Retina (tissue), 1 donor: ENCODE measurements at places on chromosomes 4 and X.

DNA sequence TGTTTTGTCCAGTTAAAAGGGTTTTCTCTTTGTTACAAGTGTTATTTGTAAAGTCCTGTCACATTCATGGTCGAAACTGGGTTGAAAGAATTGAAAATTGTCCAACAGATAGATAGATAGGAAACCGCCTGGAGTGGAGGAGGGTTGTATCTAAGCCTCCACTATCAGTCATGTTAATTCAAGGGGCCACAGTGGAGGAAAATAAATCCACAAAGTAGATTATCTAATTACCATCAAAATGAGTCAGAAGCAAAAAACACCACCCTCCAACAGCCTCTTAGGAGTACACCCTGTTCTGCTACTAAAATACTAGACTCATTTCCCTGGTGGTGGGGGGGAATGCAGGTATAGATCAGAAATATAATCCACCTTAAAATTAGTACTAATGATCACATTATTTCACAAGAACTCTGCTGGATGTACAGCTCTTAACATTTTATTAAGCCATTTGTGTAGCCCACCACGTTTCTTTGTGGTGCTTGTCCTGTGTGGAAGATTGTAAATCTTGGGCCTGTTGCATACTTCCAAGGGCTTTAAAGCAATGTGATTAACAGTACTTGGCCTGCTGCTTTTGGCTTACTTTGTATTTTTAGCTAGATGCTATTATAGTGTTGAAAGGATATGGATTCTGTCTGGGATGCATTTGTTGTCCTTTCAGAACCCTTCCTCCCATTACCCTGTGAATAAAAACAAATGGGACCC is 26.8 kb downstream of the RBBP7 start:
- DNase-seq = no peak

- no peak for DNase-seq
Observed at GRCh38 chrX:71099736-71100135, 4.1 kb downstream of the FOXO4 start.

DNA sequence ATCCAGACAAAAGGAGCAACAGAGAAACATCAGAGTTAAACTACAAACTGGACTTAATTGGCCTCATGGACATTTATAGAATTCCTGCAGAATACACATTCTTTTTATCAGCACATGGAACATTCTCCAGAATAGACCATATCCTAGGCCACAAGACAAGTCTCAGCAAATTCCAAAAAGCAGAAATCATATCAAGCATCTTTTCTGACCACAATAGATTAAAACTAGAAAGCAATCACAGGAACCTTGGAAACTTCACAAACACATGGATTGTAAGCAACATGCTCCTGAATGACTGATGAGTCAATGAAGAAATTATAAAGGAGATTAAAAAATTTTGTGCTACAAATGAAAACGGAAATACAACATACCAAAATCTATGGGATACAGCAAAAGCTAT is 526.7 kb downstream of the PCDH7 start:
- DNase-seq = no peak

DNA sequence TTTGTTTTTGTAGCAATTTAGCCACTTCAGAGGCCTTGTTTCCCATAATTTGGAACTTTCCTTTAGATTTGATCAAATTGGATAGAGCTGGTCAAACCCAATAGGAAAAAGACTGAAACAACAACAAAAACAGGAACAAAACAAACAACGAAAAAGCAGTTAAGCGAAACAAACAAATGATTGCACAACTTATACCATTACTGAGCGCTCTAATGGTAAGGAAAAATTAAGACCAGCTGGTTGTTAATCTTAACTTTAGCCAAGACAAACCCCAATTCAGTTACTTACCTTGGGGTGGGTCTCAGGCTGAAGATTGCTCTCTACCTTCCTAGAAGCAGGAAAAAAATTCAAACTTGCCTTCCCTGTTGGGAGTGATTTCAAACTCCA is 38.3 kb downstream of the SPCS3 start:
- DNase-seq = no peak

DNA sequence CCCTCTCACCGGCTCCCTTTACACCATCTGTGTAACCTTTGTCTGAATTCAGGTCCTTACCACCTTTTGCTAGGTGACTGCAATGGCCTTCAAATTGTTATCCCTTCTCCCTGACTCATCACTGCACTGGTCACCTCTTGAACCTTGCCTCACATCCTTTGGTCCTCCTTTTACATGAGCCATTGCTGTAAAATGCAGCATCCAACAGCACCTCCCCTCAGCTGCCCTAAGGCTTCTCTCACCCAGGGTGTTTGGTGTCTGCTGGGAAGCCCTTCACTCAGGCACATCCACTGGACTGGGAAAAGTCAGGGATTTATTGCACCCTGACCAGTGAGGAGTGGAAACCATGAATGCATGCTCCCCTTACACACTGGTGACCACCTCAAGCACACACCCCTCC is 192.5 kb upstream of the GATB start:
- no peak for DNase-seq

- DNase-seq = no peak
Observed at GRCh38 chr4:182213004-182213403, 30.2 kb upstream of the TENM3 start.

- no peak for DNase-seq
Observed at GRCh38 chr4:108159845-108160244, 8.9 kb downstream of the LEF1 start.

- peak; percentile 78 for DNase-seq
Observed at GRCh38 chr4:3291411-3291968, 1.3 kb upstream of the RGS12 start.

DNA sequence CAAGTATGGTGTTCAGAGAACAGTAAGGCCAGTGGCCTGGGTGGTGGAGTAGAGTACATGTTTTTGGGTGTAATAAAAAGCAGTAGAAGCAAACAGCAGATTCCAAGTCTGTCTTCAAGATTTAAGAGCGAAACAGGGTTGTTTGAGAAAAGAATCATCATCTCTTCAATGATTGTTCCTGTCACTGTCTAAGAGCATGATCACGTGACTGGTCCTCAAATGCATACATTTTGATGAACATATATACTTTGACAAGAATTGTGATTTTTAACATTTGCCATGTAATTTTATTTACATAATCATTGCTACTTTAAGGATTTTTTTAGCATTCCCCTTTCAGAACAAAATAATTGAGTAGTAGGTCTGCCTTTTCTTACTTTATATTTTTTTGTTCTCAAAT is 252.6 kb upstream of the GPR101 start:
- DNase-seq = no peak

DNA sequence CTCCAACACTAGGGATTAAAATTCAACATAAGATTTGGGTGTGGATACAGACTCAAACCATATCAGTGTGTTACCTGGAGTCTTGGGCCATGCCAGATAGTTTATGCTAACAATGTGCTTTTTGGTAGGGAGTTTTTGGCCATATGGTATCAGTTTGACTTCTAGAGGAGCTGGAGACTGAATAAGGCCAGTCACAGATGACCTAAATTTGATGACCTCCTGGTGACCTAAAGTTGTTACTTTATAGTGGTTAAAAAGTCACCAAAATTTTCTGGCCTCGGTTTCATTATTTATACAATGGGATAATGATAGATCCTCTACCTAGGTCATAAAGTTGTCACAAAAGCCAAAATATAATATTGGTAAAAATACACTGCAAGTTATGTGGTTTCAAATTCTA is 877.1 kb downstream of the RAPGEF2 start:
- no peak for DNase-seq

DNA sequence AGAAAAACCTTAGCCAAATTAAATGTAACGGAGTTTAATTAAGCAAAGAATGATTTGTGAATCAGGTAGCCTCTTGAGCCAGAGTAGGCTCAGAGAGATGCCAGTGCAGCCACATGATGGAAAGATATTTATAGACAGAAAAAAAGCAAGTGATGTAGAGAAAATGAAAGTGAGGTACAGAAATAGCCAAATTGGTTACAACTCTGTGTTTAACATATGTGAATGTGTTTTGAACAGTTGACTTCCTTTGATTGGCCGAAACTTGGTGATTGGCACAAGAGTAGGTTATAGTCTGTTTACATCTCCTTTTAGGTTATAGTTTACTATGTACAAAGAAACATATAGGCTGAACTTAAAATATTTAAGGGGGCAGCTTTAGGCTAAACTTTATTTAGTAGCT is 459.9 kb upstream of the BOD1L1 start:
- DNase-seq = no peak

DNA sequence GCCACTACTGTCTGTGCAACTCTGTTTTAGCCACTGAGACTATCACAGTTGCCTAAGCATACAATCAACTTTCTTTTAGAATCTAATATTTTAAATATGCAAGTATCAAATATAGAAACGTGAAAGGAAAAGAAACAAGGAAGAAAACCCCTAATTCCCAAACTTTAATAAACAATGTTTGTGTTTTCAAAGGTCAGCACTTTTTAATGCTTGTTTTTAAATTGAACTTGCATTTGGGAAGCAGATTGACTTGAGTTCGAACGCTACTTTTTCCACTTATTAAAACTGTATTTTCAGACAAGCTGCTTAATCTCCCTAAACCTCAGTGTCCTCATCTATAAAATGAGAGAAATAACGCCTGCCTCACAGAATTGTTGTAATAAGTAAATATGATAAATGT is 185.8 kb upstream of the GPC4 start:
- DNase-seq = no peak

- no peak for DNase-seq
Observed at GRCh38 chr4:111480510-111480909, 664.7 kb upstream of the FAM241A start.

DNA sequence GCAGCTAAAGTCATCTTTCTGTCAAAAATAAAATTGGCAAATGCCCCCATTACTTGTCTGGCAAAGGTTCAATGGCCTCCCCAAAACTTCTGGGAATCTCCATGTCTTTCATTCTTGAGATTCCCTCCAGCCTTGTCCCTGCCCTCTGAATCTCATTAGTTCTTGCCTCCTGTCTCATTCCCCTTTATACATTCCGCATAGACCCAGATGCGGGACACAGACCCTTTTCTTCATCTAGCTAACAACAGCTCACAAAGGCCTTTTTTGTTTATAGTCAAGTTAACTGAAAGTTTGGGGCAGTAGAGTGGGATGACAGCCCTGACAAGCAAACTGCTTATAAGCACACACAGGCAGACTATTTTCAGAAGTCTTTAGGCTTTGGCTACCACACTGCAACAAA is 306.1 kb upstream of the FAM241A start:
- DNase-seq = peak; percentile 10

GRCh38 chr4:1193206-1194009 is 21.0 kb upstream of the SPON2 start:
- no peak for DNase-seq

- no peak for DNase-seq
Observed at GRCh38 chrX:43018031-43018430, 240.1 kb upstream of the PPP1R2C start.

GRCh38 chr4:29970626-29971025 is 749.5 kb upstream of the PCDH7 start:
- no peak for DNase-seq

DNA sequence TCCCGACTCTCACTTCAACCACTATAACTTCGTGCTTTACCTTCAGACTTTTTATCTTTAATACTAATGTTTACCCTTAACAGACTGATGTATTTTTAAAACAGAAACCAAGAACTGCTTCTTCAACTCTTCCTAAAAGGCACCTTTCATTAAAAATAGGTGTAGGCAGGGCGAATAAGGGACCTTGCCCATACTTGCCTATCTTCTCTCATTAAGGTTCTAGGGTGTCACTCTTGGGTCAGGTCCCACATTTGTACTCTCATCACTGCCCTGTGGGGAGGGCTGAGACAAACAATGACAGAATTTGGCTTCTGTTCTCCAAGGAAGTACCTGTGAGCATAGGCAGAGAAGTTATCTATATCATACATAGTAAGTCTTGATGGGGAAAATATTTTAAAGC is 69.7 kb downstream of the ANKRD50 start:
- DNase-seq = no peak

DNA sequence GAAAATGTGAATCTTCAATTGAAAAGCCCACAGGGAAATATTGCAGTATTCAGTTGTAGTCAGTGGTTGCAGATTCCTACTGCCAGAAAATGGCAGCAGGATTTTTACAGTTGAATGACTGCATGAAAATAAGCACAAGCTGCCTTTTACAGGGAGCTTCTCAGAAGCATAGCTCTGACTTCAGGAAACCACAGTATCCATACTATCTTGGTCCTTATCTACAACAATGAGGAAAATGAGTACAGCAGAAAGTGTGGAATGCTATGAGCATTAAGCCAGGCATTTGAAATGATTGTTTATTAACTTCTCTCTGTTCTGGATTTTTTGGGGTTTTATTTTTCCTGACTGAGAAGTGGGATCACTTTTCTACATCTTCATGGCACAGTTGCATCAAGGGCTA is 34.6 kb upstream of the PRRG1 start:
- no peak for DNase-seq

DNA sequence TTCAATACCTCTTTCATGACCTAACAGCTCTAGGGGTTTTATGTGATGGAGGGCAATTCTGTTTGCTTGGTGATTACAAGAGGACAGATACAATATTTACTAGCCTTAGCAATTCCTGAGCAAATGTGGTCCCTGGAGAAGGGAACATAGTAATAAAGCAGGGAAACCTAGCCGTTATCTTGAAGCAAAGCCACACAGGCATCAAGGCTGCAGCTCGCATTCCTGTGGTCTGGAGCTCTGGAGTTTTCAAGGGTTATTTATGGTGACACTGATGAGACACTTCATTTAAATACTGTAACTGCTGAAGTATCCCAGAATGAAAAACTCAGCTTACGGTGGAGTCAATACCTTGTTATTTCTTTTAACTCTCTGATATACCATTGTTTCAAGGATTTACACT is 66.8 kb downstream of the AFF2 start:
- DNase-seq = no peak

DNA sequence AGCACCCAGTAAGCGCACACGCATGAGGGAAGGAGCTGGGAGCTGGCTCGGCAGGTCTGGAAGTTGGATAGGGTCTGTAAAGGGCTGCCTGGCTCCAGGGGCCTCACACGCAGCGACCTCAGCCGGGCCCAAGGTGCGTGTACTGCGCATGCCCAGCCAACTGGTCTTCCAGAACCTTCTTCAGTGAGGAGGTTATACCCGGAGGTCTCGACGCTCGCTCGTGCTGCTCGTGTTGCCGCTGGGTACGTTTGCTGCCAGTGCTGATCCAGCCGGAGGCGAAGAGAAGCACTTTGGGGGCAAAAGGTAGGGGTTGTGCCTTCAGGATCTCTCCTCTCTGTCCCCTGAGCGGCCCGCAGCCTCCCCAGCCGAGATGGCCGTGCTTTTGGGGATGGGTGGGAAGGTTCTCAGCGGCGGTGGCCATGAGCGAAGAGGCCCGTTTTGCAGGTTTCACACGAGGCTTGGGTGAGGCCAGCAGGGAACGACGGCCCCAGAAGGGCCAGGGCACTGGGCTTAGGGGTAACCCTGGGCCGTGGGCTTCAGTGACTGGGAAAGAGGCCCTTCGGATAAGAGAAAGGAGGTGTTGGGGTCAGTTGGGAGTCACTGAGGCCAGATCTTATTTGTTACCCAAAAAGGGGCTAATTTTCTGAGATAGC is 3.8 kb upstream of the CXCL9 start:
- DNase-seq = no peak

- DNase-seq = no peak
Observed at GRCh38 chr4:123878976-123879375, 482.4 kb downstream of the SPRY1 start.

- DNase-seq = no peak
Observed at GRCh38 chr4:106775636-106776035, 260.5 kb downstream of the DKK2 start.

GRCh38 chr4:181364504-181364903 is 878.7 kb upstream of the TENM3 start:
- DNase-seq = no peak

- no peak for DNase-seq
Observed at GRCh38 chrX:103002576-103002975, 61.4 kb downstream of the BEX1 start.
